ENCODE measurements at places on chromosomes 1 and 21.
A peak's percentile ranks its signal among the peaks of the same experiment; 100 is the strongest.

- no peak for DNase-seq
These were observed 199.7 kb upstream of the C8B start for GRCh38 chr1:57165546-57165945.

DNA sequence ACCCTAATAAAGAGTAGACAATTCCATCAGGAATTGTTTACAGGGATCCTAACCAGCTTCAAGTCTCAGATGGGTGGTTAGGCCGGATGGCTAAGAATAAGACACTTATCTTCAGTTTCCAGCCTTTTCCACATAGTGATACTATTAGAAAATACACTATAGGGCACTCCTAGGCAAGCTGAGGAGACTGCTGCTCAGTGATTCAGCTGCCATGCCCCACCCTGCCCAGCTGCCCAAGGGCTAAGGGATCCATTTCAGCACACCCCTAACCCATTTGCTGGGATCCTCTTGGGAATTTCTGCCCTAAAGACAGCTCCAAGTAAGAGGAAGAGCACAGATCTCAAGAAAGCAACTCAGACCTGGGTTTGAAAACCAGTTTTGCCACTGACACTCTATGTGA is 31.9 kb downstream of the PLPP3 start:
- DNase-seq = no peak

DNA sequence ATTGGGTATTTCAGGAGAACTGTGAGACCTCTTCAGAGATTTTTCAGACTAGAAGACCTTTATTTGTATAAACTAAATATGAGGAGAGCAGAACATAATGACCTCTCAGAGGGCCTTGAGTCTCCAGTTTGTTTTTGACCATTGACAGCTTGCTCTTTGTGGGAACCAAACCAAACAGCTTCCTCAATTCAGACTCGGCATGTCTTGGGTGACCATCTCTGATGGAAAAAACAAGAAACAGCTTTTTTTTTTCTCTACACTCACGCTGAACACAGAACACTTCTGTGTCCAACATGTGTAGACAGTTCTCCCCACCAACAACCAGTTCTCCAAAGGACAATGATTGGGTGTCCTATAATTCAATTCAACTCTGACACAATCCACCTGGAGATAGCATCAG is 11.5 kb downstream of the ATP1A4 start:
- no peak for DNase-seq

- no peak for DNase-seq
These were observed 30.3 kb downstream of the SSBP3 start for GRCh38 chr1:54375712-54376429.

GRCh38 chr1:57131257-57131656 is 165.4 kb upstream of the C8B start:
- DNase-seq = no peak

- DNase-seq = no peak
These were observed 25.5 kb upstream of the SEC16B start for GRCh38 chr1:177995369-177995768.

- no peak for DNase-seq
These were observed 21.8 kb upstream of the SYNJ1 start for GRCh38 chr21:32749662-32750061.

GRCh38 chr1:199167460-199167859 is 528.6 kb downstream of the PTPRC start:
- DNase-seq = no peak

DNA sequence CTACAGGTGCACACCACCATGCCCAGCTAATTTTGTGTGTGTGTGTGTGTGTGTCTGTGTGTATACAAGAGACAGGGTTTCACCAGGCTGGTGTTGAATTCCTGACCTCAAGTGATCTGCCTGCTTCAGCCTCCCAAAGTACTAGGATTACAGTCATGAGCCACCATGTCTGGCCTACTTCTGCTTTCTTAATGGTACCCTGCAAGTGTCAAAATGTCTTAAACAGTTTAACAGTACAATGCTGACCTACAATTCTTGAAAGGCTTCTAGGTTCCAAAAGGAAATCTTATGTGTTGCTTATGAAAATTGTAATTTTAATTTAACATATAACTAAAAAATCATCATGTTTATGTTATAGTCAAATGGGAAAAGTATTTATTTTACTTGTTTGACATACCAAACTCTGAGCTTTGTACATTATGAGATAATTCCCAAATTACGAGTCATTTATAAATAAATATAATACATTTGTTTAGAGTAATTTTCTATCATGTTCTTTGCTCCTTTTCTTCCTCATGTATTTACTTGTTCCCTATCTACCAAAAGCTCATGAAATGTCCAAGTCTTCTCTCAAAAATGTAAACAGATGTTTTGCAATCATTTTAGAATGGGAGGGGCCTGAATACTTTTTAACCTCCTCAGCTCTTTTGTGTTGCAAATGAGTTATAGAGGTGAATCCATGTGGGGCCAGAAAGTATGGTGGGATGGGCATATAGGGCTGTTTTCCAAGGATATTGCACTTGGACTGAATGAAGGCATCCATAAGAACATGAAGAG is 8.4 kb upstream of the VCAM1 start:
- no peak for DNase-seq

DNA sequence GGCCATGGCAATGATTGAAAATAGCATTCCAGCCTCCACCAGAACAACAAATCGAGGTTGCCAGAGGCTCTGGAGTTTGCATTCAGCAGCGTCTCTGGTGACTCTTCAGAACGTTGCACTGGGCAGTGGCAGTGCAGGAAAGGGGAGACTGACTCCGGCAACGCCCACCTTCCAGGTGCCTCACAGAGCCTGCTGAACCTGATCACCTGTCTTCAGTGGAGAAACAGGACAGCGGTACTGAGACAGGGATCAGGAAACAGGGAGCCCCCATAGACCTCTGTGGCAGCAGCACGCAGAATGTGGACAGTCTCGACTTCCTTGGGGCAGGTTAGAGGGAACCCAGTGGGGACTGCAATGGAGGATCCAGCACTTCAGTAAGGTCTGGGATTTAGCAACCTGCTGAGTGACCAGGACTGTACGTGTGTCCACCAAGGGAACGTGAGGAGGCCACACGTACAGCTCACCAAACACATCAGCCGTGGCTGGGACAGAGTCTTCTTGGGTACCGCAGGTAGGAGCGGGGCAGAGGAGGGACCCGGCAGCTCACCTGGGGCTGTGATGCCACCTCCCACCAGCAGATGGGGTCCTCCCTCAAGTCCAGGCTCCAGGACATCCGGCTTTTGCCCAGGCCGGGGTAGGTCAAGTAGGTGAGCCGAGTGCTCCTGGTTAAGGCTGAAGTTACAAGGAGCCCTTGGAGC is 128.6 kb downstream of the PRDM2 start:
- peak; percentile 18 for DNase-seq

GRCh38 chr21:42652527-42653230 is 742 bp upstream of the PDE9A start:
- peak; percentile 11 for DNase-seq

DNA sequence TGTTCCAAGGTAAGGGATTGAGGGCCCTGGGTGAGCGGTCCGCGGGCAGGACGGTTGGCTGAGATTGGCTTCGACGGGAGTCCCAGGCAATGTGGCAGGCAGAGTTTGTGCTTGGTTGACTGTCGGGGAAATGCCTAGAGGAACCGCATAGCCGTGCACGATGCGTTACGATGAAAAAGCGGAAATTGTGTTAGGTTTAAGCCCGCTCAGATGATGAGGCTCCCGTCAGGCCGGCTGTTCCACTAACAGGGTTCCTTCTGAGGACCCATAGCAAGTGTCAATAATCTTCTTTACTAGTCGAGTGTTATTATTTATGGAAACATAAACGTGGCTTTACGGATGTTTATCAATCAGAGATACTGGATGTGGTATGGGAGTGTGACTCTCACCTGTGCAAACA is 117.8 kb upstream of the COL6A1 start:
- DNase-seq = no peak

DNA sequence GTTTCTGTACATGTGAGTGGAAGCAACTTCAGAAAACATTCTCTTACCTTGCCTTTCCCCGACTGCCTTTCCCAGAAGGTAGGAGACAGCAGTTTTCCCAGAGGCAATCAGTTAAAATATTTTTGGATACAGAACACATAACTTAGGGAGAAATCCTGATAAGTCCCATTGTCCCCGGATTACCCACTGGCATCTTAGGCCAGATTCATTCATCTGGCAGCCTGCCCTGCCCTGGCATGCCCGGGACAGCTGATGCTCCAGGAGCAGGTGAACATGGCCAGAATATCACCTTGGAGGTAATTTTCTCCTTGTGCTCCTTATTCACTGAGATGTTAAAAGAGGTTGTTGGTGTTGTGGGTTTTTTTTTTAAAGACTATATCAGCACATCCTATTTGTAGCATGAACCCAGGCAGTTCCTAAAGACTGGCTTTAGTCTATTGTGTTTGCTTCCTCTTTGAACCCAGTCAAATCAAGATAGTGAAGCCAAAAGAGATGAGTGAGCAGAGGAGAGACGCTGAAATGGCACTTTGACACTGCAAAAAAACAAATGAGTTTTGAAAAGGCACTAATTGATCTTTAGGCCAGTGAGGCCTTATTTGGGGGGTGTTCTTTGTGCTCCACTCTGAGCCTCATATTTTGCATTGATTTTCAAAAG is 139.6 kb downstream of the PLPP3 start:
- no peak for DNase-seq

GRCh38 chr1:71087060-71087459 is 6.2 kb upstream of the ZRANB2 start:
- no peak for DNase-seq

Measured in NCI-H748 treated with DMSO at 0.1 percent for 48 hours (cell line).